ENCODE measurements at places on chromosomes 12 and 14. TPM values are rescaled to one million over a fixed set of nuclear protein-coding genes. Genes with fewer than 3 reads are reported as not detected.

ZNF84 gene
- total RNA-seq = 17.3 TPM

SLC39A5 gene
- total RNA-seq = not detected

LRP1-AS gene
- total RNA-seq = not detected

DNA sequence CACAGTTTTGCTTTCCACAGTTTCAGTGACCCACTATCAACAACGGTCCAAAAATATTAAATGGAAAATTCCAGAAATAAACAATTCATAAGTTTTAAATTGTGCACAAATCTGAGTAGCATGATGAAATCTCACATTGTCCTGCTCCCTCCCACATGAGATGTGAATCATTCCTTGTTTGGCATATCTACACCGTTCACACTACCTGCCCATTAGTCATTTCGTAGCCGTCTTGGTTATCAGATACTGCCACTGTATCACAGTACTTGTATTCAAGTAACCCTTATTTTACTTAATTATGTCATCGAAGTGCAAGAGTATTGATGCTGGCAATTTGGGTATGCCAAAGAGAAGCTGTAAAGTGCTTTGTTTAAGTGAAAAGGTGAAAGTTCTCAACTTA is 145.3 kb downstream of the SLC5A8 start:
- no peaks in the 10 kb centered on the region for H3K36me3 ChIP-seq
- no peak overlapping the region for H3K27ac ChIP-seq
- no peak for DNase-seq
- no peak overlapping the region for H3K4me3 ChIP-seq

DNA sequence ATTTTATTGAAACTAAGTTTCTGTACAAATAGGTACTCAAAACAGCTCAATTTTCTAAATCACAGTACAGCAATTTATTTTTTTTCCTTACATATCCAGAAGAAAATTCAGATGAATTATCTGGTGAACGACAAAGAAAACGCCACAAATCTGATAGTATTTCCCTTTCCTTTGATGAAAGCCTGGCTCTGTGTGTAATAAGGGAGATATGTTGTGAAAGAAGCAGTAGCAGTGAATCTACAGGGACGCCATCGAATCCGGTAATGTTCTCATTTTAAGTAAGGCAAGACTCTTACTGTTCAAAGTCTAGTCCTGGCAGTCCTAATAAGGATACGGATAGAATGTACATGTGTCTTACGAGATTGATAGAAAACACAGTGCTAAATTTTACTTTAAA is 20.7 kb downstream of the MDM2 start:
- DNase-seq = no peak
- no peak overlapping the region for H3K27ac ChIP-seq
- H3K4me1 ChIP-seq = no peaks in the 10 kb centered on the region
- H3K4me3 ChIP-seq = no peak overlapping the region
- H3K36me3 ChIP-seq = no peaks in the 10 kb centered on the region

- no peak for DNase-seq
- no peaks in the 10 kb centered on the region for H3K4me1 ChIP-seq
- no peaks in the 10 kb centered on the region for H3K36me3 ChIP-seq
- H3K27ac ChIP-seq = no peak overlapping the region
Observed at GRCh38 chr12:15122344-15122743, 98.9 kb downstream of the RERG start.

- H3K36me3 ChIP-seq = no peaks in the 10 kb centered on the region
- DNase-seq = no peak
- no peak overlapping the region for H3K27ac ChIP-seq
- H3K27me3 ChIP-seq = no peaks in the 10 kb centered on the region
- H3K4me3 ChIP-seq = no peak overlapping the region
Observed at GRCh38 chr12:74641694-74642093, 104.1 kb downstream of the ATXN7L3B start.

Measured in left lung (tissue), 14 donors.